Cortex of kidney (tissue), 1 donor: ENCODE measurements at places on chromosomes 4 and X.

DNA sequence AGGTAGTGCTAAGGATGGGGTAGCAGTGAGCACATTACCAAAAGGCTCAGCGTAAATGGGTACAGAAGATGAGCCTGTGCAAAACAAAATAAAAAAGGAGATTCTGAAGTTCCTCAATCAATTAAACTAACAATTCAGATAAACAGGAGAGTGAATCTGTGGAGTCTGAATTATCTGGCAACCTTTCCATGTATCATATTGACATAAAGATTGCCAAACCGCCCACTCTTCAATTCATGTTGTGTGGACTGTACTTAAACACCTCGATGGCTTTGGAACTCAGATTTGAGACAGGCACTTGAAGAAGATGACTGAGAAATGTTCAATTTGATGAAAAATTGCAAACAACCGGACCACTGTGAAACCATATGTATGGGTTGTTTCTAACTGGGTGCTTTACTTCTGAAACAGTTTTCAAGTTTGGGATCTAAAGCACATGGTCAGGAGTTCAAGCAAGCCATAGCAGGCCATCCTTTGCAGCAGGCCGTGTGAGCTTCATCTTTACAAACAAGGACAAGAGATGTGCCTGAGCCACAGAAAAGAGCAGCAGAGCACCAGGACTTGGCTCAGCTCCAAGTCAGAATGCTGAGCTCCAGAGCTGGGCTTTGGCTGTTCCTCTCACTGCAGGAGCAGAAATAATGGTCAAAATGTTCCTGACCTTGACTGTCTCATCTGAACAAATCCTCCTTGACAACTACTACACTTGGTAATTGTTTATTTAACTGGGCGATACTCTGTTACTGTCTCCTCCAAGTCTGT, 108.1 kb downstream of the MGST2 start:
- DNase-seq: no peak

GRCh38 chr4:109315818-109316217, 13.4 kb upstream of the COL25A1 start:
- no peak for DNase-seq

- no peak for DNase-seq
These were observed 27.6 kb downstream of the PHEX start for GRCh38 chrX:22059775-22060174.

DNA sequence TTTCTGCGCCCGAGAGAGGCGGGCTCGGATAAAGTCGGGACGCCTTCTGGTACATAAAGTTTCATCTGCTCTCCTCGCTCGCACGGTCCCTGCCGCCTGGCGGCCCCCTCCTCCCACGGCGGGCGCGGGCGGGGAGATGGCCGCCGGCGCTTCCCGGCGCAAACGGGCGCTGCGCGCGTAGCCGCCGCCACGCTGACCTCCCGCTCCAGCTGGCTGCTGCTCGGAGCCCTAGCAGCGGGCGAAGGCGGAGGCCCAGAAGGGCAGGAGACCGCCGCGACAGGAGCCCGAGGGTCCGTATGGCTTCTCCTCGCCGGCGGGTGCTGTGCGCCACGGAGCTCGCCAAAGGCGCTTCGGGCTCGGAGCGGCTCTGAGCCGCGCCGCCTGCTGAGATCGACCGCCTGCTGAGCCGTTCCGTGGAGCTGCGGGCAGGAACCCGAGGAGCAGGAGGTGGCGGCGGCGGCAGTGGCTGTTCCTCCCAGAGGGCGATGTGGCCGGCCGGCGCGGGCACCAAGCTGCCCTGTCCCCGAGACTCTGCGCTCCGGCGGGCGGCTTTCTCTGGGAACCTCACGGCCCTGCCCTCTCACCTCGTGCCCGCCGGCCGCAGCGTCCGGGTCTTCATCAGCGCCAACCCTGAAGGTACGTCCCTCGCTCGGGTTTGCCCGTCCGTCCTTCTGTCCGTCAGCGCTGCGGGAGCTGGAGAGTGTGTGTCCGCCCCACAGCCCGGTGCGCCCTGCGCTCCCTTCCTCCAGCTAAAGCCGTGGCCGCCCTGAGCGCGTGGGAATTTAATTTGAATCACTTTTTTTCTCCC, at the start of gene NWD2:
NWD2 (plus strand) TSS at position 161 of the 808 bp plus-strand sequence; CDS start at position 486, 325 bp downstream.
- DNase-seq: no peak

DNA sequence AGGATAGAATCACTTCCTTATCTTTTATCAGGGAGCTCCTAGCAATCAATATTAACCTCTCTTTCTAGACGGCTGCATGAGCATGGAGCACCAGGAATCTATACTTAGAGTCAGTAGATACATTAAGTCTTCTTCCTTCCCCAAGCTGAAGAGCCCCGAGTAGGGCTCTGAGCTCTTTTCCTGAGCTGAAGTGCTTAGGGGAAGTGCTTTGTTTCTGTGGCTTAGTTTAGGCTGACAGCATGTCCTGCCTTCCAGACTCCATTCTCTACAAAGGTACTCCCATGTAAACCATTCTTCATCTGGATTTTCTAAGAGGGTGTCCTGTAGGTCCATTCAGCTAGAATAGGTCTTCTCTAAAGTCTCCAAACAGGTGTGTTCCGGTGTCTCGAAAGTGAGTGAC, 127.5 kb upstream of the AFF2 start:
- no peak for DNase-seq

GRCh38 chrX:17167915-17168314, 207.1 kb upstream of the NHS start:
- no peak for DNase-seq

DNA sequence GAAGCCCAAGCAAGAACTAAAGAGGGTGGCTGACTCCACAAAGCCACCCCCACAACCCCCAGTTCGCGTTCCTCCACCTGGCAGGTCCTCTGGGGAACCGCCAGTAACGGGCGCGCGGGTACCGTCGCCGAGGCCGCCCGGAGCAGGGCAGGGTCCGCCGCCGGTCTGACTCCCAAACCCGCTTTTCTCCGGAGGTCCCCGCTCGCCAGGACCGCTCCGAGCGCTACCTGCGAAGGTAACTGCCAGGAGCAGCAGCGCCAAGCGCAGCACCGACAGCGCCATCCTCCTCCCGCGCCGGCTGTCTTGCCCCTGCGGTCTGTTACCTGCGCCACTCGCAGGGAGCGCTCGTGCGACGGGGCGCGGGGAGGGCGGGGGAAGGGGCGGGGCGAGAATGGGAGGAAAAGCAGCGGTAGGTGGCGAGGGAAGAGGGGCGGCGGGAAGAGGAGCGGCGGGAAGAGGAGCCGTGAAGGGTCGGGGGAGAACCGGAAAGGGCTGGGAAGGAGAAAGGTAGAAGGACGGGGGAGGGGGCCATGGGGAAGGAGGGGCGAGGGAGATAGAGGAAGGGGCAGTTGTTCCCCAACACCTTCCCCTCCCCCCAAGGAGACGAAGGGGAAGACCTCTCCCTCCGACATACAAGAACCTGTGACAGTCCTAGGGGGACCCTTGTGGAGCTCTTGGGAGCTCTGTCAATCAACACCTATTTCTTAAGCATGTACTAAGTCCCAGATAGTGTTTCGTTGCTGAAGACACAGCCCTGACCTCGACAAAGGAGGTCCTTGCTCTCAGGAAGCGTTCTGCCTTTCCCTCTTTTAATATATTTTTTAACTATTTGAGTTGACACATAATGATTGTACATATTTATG, at the start of gene SPINK2:
SPINK2 (minus strand) TSS at position 321 of the 863 bp plus-strand sequence; CDS start at position 282, 39 bp downstream.
- no peak for DNase-seq

DNA sequence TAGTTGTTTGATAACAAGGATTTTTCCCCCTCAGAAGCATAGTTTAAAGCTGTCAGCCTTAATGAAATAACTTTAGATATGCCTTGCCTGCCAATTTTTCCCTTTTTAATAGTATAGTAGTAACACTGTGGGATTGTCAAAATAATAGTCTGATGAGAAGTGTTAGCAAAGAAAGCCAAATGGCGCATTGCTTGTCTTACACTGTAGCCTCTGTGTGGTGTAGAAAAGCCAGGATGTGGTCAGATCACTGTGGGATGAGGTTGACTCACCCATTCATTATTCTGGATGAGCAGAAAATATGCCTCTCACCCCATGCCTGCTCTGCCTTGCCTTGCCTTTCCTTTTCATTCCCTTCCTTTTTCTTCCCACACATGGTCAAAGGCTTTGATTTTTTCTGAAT, 257.8 kb upstream of the NRK start:
- no peak for DNase-seq

DNA sequence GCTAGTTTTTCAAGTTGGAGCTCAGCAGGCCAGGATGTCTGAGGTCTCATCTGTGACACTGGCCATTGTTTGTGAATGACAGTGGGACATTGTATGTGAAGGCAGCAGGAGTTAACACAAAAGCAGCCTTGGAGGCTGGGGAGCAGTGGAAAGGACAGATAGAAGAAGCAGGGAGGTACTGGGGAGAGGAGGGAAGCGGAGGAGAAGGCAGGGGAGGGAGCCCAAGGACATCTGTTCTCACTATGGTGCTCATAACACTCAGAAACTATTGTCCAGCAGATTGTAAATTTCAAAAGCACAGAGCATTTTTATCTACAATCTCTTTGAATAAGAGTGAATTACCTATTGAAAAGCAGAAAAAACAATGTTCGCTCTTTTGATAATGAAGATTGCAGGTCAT, 253.6 kb upstream of the DIPK2B start:
- DNase-seq: no peak

DNA sequence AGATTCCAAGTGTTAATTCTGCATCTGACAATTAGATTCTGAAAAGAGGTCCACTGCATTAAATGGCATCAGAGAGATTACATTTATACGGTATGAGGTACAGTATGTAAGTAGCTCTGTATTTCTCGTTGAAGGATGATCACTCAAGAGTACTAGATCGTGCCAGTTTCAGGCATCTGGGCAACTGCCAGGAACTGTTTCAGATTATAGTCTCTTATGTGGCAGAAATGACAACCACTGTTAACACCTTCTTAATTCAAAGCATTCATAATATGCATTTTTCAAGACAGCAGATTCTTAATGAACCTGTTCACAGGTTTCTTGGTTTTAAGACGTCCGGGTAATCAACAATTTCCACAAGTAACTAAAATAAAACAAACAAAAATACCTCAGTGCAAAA, 1.6 kb downstream of the ANKRD50 start:
- no peak for DNase-seq

DNA sequence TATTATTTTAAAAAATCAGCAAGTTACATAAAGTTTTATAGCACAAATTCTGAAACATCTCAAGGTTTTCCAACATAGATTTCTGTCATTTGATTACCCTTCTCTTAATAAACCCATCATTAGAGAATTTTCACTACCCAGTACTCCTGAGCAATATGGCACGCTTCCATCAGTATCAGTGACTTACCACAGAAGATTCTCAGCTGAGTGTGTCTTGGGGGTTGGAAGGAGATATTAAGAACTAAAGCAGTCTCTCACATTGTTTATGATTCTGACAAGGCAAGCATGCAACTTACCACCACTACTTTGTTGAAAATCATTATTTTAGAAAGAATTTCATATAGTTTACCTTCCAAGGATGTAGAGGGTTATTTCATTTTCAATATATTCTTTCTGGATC, 67.7 kb downstream of the INPP4B start:
- DNase-seq: no peak

- no peak for DNase-seq
These were observed 3.1 kb upstream of the FGB start for GRCh38 chr4:154559494-154560418.

DNA sequence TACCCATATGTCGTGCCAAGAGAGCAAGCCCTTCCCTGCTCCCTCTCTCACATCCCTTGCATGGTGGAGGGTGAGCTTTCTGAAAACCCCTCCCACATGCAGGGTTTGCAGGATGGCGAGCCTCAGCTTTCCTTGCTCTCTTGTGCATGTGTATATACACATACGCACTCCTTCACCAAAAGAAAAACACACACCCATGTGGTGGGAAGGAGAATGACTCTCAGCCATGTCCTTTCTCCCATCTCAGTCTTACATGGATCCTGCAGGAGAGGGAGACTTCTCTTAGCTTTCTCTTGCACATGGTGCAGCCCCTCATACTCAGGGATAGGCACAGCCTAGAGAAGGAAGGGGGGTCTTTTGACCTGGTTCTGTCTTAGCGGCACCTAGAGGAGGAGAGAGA, 81.1 kb downstream of the CLCN5 start:
- DNase-seq: no peak

GRCh38 chr4:114250439-114250891, 271.0 kb upstream of the ARSJ start:
- no peak for DNase-seq

GRCh38 chr4:107937040-107937439, 5.7 kb downstream of the CYP2U1 start:
- DNase-seq: no peak

GRCh38 chr4:135282676-135283075, 1081.1 kb upstream of the PABPC4L start:
- DNase-seq: no peak

DNA sequence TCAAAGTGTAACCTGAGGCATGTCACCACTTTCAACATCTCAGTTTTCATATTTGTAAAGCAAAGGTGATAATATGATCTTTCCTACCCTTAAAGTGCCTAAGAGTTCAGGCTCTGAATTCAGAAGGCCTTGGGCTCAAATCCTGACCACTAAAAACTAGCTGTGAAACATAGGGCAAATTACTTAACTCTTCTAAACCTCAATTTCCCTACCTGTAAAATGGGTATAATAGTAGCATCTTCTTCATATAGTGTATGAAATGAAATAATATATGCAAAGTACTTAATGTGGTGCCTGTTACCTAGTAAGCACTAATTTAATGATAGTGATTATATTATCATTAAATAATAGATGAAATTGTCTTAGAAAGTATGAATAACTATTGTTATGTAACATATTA, 7.0 kb upstream of the WDR44 start:
- no peak for DNase-seq

DNA sequence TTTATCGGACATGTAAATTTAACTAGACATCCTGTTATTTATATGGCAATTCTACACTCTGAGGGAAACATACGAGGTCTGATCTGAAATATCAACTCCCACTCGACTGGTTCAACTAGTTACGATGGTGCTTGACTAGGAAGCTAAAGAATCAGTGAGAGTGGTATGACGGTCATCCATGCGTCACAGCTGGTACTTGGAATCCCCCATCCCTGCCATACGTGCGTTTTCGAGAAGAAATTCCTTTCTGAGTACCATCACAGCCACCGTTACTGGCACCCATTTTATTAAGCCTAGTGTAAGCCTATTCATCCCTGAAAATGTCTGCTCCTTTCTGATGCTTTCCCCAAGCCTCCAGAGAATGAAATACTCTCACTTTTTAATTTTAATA, 695 bp upstream of the PIGA start:
- DNase-seq: no peak

DNA sequence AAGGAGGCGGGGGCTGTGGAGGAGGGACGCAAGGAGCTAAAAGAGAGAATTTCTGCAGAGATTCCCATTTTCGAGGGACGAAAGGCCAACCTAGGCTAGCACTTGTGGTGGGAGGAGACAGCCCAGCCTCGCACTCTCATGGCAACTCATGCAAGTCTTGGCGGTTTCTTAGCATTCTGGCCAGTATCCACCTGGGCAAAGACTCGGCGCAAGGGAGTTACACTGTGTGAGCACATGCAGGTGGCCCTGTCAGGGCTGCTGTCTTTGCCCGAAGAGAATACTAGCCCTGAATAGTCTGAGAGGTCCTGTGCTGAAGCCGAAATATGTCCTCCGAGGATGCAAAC, 15.5 kb downstream of the MCF2 start:
- DNase-seq: no peak

DNA sequence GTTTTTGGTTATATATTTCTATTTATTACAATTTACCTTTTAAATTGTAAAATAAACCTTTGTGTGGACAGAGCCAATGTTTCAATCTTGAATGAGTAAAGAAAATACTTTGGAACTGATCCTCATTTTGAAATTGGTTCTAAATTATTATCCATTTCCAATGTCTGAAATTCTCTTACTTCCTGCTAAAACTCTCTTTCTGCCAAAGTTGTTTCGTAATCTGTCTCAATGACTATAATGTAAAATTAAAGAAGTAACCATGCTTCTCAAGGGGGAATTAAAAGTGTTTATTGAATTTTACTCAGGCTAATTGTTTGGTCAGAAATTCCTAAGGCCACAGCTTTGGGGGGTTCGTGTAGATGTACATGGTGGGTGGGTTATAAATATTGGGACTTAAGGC, 34.8 kb downstream of the YIPF6 start:
- DNase-seq: no peak
